CD4-positive, alpha-beta T cell (primary cell): ENCODE measurements at places on chromosomes 5 and 9.

- no peak for DNase-seq
Observed at GRCh38 chr9:27538647-27539046, 9.0 kb upstream of the MOB3B start.

DNA sequence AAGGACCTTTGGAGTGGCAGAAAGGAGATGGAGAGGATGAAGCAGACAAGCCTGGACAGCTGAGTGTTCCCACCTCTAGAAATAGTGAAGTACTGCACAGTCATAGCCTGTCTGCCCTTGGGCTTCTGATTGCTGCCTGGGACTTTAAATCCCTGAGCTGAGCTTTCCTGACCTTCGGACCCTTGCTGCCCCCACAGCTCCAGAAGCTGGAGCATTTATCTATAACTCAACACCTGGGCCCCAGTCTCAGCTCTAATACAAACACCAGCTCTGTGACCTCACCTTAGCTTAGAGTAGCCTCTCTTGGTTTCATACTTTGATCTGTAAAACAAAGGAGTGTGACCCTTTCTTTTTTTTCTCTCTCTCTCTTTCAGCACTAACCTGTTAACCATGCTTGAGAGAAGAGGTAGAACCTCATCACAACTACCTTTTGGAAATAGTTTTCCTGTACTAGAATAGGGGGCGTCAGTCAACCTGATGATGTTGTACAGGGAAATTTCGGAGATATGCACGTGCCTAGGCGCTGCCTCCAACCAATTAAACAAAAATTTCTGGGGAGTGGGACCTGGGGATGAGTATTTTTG, 25.4 kb upstream of the ELL2 start:
- DNase-seq, result no peak

- no peak for DNase-seq
Observed at GRCh38 chr5:145775411-145775810, 59.7 kb downstream of the PRELID2 start.

DNA sequence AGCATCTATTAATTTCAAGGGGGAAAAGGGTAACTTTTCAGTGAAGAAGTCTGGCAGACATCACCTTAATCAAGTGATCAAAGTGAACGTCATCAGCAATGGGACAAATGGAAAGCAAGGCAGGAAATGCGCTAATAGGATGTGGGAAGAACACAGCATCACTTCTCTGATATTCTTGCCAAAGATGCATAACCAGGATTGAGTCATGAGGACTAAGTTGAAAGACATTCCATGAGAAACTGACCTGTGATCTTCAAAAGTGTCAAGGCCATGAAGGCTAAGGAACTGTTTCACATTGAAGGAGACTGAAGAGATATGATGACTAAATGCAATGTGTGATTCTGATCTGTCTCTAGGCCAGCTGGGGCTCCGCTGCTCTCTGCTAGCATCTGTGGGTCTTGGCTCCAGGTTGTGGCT, 92.9 kb downstream of the NDFIP1 start:
- DNase-seq, result no peak
